ENCODE measurements at places on chromosomes 13 and 19.

DNA sequence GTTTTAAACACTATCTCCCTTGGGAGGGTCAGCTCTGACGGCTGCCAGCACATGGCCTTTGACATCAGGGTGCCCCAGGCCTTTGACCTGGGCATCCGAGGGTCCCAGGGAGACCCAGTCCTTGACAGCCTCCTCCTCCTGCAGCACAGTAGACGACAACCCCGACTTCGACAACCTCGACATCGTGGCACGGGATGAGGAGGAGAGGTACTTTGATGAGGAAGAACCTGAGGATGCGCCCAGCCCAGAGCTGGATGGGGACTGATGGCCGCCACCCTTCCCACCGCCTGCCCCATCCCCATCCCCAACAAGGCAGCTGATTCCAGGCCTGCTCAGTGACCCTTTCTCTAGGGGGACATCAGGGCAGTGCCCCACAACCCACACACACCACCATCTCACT is 12.5 kb downstream of the CCDC97 start:
- DNase-seq: no peak

GRCh38 chr13:50030315-50030714 is 15.1 kb downstream of the KCNRG start:
- no peak for DNase-seq

- DNase-seq: no peak
These were observed 25.1 kb downstream of the DOT1L start for GRCh38 chr19:2188708-2189385.

DNA sequence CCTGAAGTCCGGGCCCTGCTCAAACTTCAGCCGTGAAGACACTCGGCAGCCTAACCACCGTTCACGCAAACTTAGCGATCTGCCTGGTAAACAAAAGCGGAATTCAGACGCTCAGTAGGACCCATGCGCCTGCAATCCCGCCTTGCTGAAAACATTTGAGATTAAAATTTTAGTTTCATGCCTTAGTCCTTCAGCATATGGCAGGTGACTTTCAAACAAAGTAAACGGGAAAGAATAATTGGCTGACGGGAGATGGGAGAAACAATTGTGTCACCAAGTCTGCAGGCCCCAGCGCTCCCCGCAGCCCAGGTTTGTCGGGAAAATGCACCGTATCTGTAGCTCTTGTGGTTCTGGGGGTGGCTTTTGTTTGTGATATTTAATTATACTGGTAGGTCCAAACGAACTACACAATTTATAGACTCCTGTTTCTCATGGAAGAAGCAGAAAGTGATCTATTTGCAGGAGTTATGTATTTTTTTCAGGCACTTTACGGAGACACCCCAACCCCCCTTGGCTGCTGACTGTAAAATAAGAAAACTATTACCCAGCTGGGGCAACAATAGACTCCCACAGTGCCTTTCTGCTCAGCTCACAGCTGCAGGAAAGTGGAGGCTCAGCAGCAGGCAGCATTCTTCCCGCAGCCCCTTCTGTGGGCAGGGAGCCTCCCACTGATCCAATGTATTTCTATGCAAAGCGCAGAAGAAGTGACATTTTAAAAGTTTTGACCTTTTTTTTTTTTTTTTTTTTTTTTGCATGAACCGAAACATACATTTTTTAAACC is 94.8 kb downstream of the SOX1 start:
- peak; percentile 47 for DNase-seq

GRCh38 chr13:75049735-75050335 is 432.1 kb downstream of the TBC1D4 start:
- DNase-seq: no peak

DNA sequence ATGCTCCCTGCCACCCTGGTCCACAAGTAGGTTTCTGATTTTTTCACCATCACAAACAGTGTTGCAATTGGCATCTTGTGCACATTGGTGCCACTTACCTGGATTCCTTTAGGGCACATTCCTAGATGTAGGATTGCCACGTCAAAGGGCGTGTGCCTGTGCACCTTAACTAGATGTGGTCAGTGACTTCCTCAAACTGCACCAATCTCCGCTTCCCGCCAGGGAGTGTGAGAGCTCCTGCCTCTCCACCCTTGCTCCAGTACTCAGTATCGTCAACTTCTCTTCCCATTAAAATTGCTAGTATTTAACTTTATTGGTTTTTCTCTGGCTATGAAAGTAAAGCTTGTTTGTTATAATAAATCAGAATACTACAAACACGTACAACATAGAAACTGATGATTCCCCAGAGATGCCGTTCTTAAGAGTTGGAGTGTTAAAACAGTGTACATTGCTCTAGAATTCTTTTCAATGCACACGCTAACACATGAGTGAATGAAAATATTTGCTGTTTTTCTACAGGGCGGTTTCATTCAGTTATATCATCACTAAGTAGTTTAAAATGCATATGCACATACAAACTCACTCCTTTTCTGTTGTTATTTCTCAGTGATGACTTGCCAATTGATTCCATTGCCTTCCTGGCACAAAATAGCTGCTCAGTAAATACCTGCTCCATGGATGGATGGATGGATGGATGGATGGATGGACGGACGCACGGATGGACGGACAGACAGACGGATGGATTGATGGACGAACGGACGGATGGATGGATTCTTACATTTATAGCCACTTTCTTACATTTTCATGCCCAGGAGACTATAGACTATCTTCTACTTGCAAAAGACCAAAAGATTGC is 23.4 kb downstream of the CCNE1 start:
- no peak for DNase-seq

DNA sequence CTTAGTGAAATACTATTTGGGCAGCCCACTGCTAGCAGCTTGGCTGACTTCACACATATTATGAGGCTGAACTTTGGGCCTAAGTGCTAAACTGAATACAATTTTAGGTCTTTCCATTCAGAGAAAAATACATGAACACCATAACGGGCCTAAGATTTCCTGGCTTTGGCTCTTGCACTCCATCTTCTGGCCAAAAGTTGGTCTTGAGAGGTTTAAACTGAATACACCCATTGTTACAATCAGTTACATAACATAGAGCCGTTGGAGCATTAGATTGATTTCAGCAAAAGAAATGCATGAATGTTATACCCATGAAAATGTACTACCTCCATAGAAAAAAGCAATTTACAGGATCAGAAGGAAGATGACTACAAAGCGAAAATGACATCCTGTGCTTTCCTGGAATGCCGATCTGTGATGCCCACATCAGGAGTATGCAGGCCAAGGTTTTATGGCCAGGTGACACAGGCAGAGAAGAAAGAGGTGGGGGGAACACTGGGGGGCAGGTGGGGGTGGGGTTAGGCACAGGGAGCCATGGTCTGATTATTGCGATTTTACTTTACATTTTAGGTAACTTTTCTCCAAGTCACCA is 11.1 kb upstream of the SHISA2 start:
- DNase-seq: peak; percentile 88

DNA sequence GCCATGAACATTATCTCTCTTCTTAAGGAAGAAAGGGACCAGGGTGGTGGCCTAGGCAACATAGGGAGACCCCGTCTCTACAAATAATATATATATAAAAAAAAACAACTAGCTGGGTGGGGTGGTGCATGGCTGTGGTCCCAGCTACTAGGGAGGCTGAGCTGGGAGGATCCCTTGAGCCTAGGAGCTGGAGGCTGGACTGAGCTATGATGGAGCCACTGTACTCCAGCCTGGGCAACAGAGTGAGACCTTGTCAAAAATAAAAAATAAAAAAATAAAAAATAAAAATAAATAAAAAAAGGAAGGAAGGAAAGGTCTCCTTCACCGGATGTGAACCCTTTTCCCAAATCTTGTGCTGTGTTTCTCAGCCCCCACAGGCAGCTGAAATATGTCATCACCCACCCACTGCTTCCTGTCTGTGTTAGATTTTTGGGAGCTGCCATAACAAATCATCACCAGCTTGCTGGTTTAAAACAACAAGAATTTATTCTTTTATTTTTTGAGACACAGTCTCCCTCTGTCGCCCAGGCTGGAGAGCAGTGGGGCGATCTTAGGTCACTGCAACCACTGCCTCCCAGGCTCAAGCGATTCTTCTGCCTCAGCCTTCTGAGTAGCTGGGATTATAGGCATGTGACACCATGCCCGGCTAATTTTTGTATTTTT is 9.5 kb upstream of the TSPAN16 start:
- DNase-seq: no peak

DNA sequence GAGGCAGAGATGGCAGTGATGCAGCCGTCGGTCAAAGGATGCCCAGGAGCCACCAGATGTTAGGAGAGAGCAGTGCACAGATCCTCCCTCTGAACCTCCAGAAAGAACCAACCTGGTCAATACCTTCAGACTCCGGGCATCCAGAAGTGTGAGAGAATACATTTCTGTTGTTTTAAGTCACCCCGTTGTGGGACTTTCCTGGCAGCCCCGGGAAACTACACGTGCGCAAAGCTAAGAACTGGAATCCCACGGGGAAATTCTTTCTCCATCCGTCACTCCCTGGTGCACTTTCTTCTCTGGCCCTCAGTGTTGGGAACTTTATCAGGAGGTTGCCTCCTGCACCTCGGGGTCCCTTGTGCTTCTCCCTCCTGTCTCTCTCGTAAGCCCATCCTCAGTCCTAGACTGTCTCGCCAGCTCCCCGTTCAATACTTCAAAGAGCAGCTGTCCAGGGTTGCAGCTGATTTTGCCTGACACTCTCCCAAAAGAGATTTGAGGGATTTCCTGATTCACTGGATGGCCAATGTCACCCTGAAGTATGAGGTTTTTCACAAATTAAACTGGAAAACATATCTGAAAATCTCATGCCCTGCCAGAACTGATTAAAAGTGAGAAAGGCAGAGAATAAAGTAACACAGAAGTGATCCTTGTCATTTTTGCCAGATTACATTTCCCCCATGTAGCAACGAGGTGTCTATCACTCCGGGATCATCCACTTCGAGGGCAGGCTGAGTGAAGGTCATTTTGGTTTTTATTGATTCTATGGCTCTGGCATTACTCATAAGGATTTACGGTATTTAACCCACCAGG is 136.8 kb downstream of the DCT start:
- DNase-seq: no peak

GRCh38 chr13:97686594-97686993 is 252.6 kb downstream of the RAP2A start:
- DNase-seq: no peak

GRCh38 chr19:40398417-40399131 is 8.6 kb upstream of the HIPK4 start:
- peak; percentile 34 for DNase-seq

- DNase-seq: no peak
These were observed 199.0 kb downstream of the NUFIP1 start for GRCh38 chr13:44790289-44790688.
